Activated CD4-positive, alpha-beta T cell treated with anti-CD3 and anti-CD28 coated beads, Interleukin-2, Interleukin-4, amounts not matched to agents 100 ng/mL and 50 ng/mL, durations not matched to agents 16 hours and 8 hours (primary cell): ENCODE measurements at places on chromosomes 6 and 20.
A peak's percentile ranks its signal among the peaks of the same experiment; 100 is the strongest.

GRCh38 chr6:29791162-29791561 is 36.5 kb upstream of the HLA-G start:
- no peak for DNase-seq

DNA sequence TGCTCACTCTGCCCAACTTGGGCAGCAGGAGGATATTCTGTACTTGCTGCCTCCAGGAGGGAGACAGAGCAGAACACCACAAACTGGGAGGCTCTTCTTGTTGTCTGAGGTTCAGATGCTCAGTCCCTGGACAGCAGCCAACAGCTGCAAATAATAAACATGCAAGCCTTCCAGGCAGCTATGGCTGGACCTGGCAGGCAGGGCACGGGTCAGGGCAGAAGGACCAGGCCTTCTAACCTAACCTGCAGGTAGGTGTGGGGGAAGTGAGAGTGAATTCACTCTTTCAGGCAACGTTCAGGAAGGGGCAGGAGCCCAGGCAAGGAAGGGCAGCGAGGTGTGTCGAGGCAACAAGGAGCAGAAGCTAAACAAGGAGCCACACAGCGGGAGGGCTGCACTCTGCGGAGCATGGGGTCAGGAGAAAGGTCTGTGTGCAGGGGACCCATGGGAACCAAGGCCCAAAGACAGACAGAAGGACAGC is 31.5 kb downstream of the NINL start:
- no peak for DNase-seq

GRCh38 chr6:41504466-41505121 is 41.6 kb upstream of the FOXP4 start:
- DNase-seq: no peak

DNA sequence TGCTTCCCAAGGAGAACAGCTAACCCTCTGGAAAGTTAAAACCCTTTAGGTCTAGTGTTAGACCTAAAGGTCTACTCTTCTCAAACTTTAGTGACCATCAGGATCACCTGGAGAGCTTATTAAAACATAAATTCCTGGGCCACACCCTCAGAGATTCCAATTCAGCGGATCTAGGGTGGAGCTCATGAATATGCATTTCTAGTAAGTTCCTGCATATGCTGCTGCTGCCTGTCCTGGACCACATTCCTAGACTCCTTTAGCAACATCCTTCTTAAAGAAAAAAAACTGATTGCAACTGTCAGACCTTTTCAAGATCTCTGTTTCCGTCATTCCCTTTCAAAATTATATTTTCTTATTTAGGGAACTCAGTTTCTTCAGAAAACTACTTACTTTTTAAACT is 31.2 kb downstream of the SNAP25 start:
- no peak for DNase-seq

- no peak for DNase-seq
Observed at GRCh38 chr6:142275236-142276006, 26.4 kb upstream of the ADGRG6 start.

DNA sequence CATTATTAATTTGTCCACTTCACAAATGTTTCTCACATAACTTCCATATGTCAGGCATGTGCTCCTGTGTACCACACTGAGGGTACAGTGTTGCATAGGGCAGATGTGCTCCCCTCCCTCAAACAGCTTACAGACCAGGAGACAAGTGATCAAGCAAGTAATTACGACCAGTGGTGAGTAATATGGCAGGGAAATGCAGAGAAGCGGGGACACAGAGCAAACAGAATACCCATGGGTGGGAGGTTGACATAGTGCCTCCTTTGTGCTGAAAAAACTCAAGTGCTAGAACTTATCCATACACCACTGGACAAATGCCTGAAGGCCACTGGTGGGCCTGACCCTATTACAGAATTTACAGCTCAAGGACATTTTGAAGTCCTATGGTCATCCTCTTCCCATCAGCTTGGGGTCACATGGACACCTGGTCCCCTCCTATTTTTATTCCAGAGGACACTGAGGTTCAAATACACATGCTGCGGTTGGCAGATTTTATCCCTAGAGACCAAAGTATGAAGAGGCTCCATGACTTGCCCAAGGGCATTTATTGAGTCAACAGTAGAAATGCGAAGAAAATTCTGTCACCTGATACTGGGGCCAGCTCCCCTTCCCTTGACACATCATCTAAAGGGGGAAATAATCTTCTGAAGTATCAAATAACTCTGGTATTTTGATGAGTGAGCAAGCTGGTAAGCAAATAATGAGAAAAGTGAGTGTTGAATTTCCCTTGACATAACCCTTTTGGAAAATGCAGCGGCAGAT is 116.6 kb downstream of the QRSL1 start:
- no peak for DNase-seq

DNA sequence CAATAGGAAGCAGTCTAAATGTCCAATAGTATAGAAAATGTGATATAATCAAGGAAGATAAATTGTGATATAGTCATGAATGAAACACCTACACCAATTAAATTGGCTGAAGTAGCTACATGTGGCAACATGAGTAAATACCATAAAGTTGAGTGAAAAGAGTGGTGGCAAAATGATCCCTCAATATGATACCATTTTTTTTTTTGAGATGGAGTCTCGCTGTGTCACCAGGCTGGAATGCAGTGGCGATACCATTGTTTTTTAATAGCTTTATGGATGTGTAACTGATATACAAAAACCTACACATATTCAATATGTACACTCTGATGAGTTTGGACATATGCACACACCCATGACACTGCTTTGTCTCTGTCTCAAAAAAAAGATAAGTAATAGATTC is 20.9 kb upstream of the ILRUN start:
- DNase-seq: no peak

GRCh38 chr20:24494460-24494920 is 25.1 kb downstream of the SYNDIG1 start:
- DNase-seq: no peak

DNA sequence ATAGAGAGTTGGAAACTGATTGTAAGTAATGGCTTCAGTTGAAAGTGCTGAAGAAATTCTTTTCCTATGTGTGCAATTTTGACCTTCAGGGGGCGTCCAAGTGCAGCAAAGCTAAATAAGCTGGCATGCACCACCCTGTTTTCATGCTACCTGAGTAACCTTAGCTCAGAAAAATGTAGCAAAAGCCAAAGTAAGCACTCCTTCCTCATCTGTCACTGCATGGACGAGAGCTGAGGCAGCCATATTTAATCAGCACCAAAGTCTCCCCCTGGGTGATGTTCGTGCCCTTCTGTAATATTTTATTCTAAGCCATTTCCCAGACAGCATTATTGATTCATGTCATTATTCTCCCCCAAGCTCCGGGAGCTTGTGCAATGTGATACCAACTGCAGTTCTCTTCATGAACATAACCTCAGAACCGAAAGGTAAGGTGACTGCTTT is 123.1 kb downstream of the RPS12 start:
- peak; percentile 39 for DNase-seq

DNA sequence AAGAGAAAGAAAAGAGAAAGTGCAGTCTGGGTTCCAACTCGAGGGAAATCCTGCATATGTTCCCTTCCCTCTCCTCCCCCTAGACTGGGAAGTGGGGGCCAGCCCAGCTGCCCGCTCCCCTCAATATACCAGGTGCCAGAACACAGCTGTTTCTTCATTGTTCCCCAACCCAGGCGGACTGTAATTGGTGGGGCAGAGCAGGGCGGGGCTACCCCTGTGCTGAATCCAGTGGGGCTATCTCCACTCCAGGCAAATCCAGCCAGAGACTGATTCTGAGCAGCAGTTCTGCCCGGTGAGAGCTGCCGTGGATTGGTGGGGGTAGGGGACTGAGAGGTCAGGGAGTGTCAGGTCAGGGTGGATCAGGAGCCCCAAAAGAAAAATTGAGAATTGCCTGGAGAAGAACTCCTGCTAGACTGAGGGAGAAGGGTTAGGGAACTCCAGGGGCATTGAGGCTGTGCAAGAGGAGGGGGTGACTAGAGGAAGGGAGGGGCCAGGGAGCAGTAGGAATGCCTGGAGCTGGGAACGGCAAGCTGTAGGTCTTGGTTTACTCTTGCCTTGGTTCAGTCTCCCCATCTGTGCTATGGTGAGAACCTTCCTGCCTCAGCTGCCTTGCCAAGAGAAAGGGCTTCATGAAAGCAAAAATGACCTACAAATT is at the start of gene MYMX:
Gene MYMX (plus strand): TSS at position 250 of the 655 bp plus-strand sequence. CDS start 546 bp downstream, outside the sequence.
- DNase-seq: no peak

GRCh38 chr6:167827583-167828324 is 1.0 kb downstream of the AFDN start:
- peak; percentile 35 for DNase-seq

DNA sequence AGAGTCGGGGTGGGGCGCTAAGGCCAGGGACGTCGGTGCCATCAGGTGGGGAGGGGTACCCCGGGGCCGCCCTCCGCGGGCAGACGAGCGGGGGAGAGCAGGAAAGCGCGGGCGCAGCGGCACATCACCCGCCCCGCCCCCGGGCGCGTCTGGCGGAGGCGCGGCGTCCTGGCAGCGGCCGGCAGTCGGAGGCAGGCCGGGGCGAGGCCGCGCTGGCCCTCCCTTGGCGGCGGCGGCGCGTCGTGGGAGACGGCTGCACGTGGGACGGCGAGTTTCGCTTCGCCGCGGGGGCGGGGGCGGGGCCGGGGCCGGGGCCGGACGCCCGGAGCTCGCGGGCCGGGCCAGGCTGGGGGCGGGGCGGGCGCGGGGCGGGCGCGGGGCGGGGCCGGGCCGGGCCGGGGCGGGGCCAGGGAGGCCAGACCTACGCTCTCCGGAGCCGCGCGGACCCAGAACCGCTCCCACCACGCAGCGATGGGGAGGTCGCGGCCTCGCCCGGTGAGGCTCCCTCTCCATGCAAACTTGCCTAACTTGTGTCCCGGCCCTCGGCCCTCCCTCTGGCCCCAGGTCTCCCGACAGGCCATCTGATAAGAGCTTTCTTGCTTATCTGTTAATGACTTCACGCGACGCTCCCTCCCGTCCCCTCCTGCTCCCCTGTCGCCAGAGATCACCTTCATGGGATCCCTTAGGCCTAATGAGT is 12.5 kb downstream of the ITPR3 start:
- peak; percentile 41 for DNase-seq

GRCh38 chr6:20213271-20213798 is 1.1 kb upstream of the MBOAT1 start:
- DNase-seq: no peak

GRCh38 chr6:37691904-37692806 is 5.5 kb downstream of the MDGA1 start:
- DNase-seq: peak; percentile 76

DNA sequence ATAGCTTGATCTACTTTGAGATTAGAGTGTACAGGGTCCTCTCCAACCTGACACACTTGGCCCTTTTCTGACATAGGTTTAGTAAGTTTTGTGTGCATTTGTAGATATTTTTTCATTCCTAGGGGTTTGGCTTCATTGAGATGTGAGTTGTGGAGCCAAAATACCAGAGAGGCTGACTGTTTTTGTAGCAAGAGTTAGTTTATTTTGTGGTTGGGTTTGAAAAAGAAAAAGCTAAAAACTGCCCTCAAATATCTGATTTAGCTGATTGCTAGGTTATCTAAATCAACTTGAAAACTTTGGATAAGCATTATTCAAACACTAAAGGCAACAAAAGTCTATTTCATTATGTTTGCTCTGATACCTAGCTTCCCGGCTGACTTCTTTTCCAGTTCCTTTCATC is 164.7 kb upstream of the CENPW start:
- DNase-seq: no peak

DNA sequence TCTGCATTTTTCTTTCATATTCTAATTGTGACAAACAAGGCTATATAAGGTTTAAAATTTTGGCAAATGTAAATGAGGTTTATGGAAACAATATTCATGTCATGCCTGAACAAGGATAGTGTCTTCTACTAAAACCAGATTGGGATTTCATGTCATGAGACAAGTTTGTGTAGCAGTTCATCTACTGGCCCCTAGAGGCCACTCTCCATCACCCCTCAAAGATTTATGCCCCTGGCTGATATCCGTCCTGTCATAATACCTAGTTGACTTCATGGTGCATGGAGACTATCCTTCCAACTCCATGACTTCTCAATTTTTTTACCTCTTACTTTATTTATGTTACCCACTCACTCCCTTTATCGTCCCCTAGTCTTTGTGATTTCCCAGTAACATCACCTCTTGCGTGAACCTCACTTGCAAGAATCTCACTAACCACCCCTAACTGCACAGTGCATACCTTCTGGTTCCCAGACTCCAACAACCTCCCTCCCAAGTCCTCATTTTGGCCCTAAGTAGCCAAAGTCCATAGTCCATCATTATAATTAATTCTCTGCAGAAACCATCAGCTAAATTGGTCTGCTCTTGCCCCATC is 179.8 kb downstream of the TASP1 start:
- DNase-seq: peak; percentile 24

DNA sequence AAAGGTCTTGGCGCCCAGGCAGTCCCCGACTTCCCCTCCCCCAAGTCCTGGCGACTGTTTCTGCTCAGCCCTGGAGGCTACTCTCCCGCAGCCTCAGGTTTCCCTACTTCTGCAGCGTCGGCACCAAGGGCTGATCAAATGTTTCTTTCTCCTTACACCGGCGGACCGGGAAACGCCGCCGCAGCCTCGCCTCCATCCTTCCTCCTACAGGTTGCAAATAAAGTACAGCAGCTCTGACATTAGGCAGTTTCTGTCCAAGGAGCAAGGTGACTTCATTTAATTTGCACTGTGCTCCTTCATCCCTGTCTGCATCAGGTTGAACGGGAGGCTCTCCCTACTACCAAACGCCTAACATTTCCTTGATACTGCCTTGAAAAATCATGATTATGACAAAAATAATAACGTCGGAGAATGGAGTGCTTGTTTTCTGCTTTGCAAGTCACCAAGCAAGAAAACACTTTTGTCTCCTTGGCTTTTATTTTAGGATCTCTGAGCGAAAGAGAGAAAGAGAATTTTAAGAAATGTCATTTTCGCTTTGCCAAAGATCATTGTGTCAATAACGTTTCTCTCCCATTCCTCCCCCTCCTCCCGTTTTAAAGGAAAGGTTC is 1.0 kb downstream of the CLIC5 start:
- no peak for DNase-seq

DNA sequence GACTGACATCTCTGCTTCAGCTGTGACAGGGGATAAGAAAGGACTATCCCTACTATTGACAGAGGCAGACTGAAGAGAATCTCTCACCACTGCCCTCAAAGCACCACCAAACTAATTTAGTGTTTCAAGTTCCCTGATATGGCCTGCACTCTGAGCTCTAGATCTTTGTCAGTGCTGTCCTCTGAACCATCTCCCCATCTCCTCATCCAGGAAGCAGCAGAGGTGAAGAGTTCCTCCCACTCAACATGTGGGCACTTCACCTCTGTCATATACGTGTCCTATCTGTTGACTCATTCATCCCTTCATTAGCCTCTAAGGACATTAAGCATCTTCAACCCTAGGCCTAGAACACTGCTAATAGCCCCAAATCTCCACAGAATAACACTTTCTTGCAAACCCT is 14.1 kb downstream of the FAM210B start:
- peak; percentile 22 for DNase-seq

- no peak for DNase-seq
Observed at GRCh38 chr6:11397622-11398450, 139.7 kb upstream of the TMEM170B start.

GRCh38 chr20:36929290-36929689 is 22.2 kb downstream of the SAMHD1 start:
- DNase-seq: no peak

- no peak for DNase-seq
Observed at GRCh38 chr6:1063671-1064355, 248.1 kb upstream of the FOXQ1 start.

- no peak for DNase-seq
Observed at GRCh38 chr6:10873374-10873773, 8.5 kb downstream of the GCM2 start.
